ENCODE measurements at places on chromosomes 4 and X.

GRCh38 chr4:3523628-3524221, 8.5 kb downstream of the LRPAP1 start:
- no peak for DNase-seq
- H3K27ac ChIP-seq: no peak overlapping the region
- no peaks in the 10 kb centered on the region for H3K27me3 ChIP-seq
- no peaks in the 10 kb centered on the region for H3K36me3 ChIP-seq

DNA sequence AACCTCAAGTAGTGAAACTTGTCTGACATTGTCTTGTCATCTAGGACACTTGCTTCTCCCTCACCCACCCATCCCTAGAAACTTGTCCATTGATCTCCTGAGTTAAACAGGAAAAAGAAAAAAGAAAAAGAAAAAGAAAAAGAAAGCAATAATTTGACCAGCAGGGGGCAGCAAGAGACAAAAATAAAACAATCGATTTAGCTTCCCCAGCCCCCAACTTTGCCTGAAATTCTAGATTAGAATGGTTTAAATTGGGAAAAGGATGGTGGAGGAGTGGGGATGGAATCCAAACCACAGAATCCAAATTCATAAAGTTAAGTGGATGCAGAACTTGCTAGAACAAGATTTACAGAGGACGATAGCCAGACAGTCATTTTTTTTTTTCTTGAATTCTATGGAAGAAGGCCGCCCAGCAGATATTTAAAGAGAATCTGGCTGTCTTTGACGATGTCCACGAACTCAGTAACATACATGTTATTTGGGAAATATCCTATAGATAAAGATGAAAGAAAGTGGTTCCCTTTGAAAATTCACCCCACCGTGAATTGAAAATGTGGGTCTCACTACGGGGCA, 282.9 kb downstream of the USP46 start:
- no peak overlapping the region for H3K27ac ChIP-seq
- H3K4me3 ChIP-seq: no peak overlapping the region
- H3K4me1 ChIP-seq: no peaks in the 10 kb centered on the region
- DNase-seq: peak; percentile 30
- no peaks in the 10 kb centered on the region for H3K36me3 ChIP-seq
- no peaks in the 10 kb centered on the region for H3K27me3 ChIP-seq

- no peaks in the 10 kb centered on the region for H3K27me3 ChIP-seq
- H3K36me3 ChIP-seq: no peaks in the 10 kb centered on the region
- no peak overlapping the region for H3K4me3 ChIP-seq
- no peak overlapping the region for H3K27ac ChIP-seq
- DNase-seq: no peak
- H3K4me1 ChIP-seq: no peaks in the 10 kb centered on the region
Observed at GRCh38 chrX:42220083-42220482, 296.7 kb upstream of the CASK start.

DNA sequence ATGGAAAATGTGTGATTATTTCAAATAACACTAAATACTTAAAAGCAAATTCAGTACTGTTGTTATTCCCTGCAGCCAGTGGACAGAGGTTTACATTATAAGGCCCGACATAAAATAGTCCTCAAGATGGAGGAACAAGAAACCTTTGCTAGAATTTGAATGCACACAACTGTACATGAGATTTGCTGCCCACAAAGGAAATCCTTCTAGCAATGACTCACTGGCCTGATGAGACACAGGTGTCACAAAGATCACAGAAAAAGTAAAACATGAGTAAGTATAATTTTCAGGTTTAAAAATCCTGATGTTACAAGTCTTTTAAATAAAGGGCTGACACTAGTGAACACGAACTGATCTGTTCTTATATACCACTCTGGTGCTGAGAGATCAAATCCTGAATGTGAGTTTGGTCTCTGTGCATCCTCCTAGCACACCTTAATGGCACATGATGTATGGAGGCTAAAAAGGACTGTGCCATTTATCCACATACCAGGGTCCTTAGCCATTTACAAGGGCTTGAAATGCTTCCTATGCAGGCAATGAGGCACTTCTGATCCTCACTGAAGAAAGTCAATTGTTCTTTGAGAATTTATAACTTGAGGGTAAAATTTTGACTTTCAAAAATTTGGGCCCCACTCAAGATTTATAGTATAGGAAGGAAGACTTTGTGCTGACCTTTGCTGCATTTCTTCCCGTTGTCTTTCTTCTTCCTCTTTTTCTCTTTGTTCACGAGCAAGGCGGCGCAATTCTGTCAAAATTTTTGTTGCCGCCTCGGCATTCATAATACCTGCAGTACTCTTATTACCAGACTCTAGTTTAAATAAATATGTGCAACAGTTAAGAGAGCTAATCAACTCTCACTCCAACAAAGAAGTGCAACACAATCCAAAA, 23.0 kb downstream of the MAP7D3 start:
- no peaks in the 10 kb centered on the region for H3K27me3 ChIP-seq
- H3K4me3 ChIP-seq: no peak overlapping the region
- no peaks in the 10 kb centered on the region for H3K4me1 ChIP-seq

- H3K27me3 ChIP-seq: no peaks in the 10 kb centered on the region
- H3K4me1 ChIP-seq: no peaks in the 10 kb centered on the region
- H3K4me3 ChIP-seq: no peak overlapping the region
Observed at GRCh38 chrX:115939070-115939469, 231.5 kb upstream of the AGTR2 start.

DNA sequence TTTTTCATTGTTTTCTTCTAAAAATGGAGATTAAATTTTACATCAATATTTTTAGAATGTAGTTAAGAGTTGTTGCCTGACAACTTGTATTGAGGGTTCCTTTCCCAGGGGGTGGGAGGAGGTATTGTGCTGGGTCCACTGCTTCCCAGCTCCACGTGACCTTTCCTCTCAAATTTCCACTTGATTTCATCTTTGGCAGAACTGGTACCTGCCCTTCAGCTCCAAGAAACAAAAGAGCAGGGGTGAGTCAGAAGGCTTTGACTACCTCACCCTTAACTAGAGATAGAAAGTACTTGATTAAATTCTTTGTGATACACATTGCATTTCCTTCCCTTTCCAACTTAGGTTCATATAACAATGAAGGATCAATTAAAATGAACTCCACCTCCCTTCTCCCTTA, 19.7 kb downstream of the TRIM2 start:
- H3K36me3 ChIP-seq: no peaks in the 10 kb centered on the region
- peaks cover 11% of the 10 kb centered on the region for H3K4me1 ChIP-seq
- H3K27ac ChIP-seq: peak overlapping the region; percentile 94
- DNase-seq: no peak

DNA sequence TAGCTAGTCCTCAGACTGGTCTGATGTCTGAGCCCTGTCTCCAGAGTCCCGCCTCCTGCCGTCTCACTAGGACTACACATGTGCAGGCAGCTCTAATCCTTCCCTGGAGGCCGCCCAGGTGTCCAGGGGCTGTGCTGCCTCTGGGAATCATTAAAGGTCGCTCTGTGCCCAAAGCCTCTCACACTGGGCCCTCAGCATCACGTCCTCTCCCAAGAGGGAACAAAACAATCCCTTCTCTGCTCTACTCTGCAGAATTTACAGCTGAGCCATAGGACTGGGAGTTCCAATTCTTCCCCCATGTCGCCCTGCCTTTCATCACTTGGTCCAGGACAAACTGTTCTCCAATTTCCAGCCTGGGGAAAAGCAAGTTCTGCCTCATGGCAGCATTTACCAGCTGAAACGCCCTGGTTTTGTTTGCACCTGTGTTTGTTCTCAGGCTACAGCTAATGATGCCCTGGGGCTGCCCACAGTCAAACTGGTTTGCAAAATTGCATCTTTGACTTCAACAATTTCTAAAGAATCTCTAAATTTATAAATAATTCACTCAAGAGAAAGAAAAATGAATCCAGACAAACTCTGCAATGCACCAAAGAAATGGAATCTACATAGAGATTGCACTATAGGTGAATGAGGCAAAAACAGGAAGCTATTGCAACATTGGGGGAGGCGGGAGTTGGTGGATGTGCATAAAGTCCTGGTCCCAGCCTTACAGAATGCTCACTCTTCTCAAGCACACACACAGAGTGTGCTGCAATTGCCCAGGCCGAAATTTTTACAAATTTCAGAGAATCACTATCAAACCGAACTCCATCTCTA, 7.2 kb upstream of the MRFAP1 start:
- H3K27me3 ChIP-seq: no peaks in the 10 kb centered on the region
- DNase-seq: no peak
- no peaks in the 10 kb centered on the region for H3K36me3 ChIP-seq
- no peak overlapping the region for H3K27ac ChIP-seq

GRCh38 chrX:136146614-136147314, 569 bp upstream of the FHL1 start:
- H3K27me3 ChIP-seq: no peaks in the 10 kb centered on the region
- H3K4me1 ChIP-seq: no peaks in the 10 kb centered on the region
- H3K27ac ChIP-seq: peak overlapping the region; percentile 99
- H3K36me3 ChIP-seq: no peaks in the 10 kb centered on the region
- peak; percentile 39 for DNase-seq
- H3K4me3 ChIP-seq: peak overlapping the region; percentile 59

DNA sequence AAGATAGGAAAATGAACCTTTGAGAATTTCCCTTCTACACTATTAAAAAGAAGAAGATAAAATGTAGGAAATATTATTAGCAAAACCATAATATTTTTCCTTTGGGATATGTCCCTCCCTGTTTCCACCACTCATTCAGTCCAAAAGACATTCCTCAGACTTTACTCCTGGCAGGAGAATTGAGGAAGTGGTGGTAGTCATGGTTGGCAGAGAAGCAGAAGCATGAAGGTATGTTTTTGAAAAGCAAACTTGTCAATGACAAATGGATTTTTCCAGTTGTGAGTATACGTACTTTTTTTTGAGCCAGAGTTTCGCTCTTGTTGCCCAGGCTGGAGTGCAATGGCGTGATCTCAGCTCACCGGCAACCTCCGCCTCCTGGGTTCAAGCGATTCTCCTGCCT, 13.7 kb downstream of the STAG2 start:
- no peaks in the 10 kb centered on the region for H3K27me3 ChIP-seq
- H3K36me3 ChIP-seq: no peaks in the 10 kb centered on the region
- no peak overlapping the region for H3K4me3 ChIP-seq
- DNase-seq: no peak
- no peaks in the 10 kb centered on the region for H3K4me1 ChIP-seq
- no peak overlapping the region for H3K27ac ChIP-seq

- no peaks in the 10 kb centered on the region for H3K27me3 ChIP-seq
- no peak overlapping the region for H3K27ac ChIP-seq
- no peaks in the 10 kb centered on the region for H3K4me1 ChIP-seq
- no peaks in the 10 kb centered on the region for H3K36me3 ChIP-seq
- DNase-seq: no peak
Observed at GRCh38 chr4:89506866-89507491, 199.4 kb upstream of the GPRIN3 start.

DNA sequence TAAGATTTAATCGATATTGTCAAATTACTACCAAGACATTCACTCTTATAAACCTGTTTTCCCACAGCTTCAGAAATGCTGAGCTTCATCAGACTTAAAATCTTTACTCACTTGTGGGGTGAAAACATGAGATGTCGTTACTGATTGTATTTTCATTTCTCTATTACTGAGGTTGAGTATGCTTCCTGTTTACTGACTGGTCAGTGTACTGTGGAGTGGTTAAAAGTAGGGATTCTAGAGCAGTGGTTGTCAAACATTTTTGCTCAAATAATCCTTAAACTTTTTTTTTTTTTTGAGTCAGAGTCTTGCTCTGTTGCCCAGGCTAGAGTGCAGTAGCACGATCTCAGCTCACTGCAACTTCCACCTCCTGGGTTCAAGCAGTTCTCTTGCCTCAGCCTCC, 50.3 kb downstream of the NSUN7 start:
- no peak overlapping the region for H3K27ac ChIP-seq
- no peak overlapping the region for H3K4me3 ChIP-seq
- H3K36me3 ChIP-seq: no peaks in the 10 kb centered on the region

DNA sequence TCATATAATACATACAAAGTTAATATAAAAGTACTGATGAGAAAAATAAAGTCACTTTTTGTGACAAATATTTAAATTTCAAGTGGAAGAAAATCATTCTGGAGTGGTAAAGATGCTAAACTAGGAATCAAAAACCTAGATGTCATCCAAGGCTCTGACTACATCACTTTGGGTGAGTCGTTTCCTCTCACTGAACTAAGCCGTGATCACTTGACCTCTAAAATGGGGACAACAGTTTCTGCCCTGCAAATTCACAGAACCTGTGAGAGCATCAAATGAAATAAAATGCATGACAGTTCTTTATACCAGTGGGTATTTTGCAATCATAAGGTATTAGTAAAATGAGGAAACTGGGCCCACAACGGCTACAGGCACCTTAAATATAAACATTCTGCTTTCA, 63.8 kb downstream of the PRDM5 start:
- DNase-seq: no peak
- no peak overlapping the region for H3K27ac ChIP-seq
- H3K36me3 ChIP-seq: no peaks in the 10 kb centered on the region
- no peaks in the 10 kb centered on the region for H3K4me1 ChIP-seq

DNA sequence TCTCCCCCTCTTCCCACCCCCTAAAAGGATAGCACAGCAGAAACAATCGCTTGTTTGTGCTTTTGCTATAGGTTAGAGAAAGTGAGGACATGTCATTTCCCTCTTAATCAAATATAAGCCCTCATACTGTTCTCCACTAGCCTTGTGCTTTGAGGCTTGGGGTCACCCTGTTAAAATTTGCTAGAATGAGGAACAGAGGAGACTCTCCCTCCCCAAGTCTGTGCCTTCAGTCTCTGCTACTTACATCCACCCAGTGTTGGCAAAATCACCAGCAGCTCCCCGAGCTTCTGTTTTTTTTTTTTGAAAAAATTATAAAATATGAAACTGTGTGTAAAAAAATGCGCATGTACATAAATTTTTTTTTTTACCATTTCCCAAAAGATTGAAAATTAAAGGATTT, 19.3 kb downstream of the KLF3 start:
- no peak overlapping the region for H3K4me3 ChIP-seq
- no peaks in the 10 kb centered on the region for H3K36me3 ChIP-seq
- peaks cover 18% of the 10 kb centered on the region for H3K4me1 ChIP-seq

- H3K4me3 ChIP-seq: no peak overlapping the region
- DNase-seq: no peak
- no peaks in the 10 kb centered on the region for H3K36me3 ChIP-seq
- H3K4me1 ChIP-seq: no peaks in the 10 kb centered on the region
- no peaks in the 10 kb centered on the region for H3K27me3 ChIP-seq
Observed at GRCh38 chr4:59770601-59771264, 1429.4 kb upstream of the ADGRL3 start.

GRCh38 chrX:20361081-20361889, 94.6 kb upstream of the RPS6KA3 start:
- no peaks in the 10 kb centered on the region for H3K36me3 ChIP-seq
- H3K4me1 ChIP-seq: no peaks in the 10 kb centered on the region
- H3K27ac ChIP-seq: no peak overlapping the region
- H3K4me3 ChIP-seq: no peak overlapping the region

- no peak overlapping the region for H3K4me3 ChIP-seq
- H3K27ac ChIP-seq: no peak overlapping the region
- H3K4me1 ChIP-seq: no peaks in the 10 kb centered on the region
- DNase-seq: no peak
- no peaks in the 10 kb centered on the region for H3K36me3 ChIP-seq
Observed at GRCh38 chrX:27555514-27555913, 34.6 kb upstream of the DCAF8L2 start.

DNA sequence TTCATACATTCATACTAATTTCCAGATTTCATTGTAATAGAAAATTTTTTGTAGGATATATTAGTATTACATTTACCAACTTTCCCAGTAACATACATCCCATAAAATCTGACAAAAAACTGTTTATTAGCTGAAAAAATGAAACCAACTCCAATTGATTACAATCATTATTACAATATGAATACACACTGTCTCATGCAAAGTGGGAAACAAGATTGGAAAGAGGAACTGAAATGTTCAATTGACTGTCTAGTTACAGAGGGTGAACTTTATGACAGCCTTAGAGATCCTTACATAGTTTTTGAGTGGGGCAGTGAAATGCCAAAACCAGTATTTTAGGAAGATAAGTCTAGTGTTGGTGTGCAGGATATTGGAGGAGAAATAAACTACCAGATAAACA, 2.3 kb upstream of the AMBN start:
- DNase-seq: no peak
- H3K4me1 ChIP-seq: no peaks in the 10 kb centered on the region
